Fibroblast of lung (primary cell): ENCODE measurements at places on chromosomes 7 and 10. TPM values are rescaled to one million over a fixed set of nuclear protein-coding genes. Genes with fewer than 3 reads are reported as not detected.

Gene MYL10
- total RNA-seq: not detected in 2 replicates

Gene SCIN
- 0.17 TPM in 1 of 2 replicates, not detected in the other for total RNA-seq

Gene TMEM178B
- total RNA-seq: under 0.01 TPM in 2 replicates

Gene P4HA1
- total RNA-seq: 147 and 179 TPM in 2 replicates

Gene THNSL1
- 4.3 and 5.6 TPM in 2 replicates for total RNA-seq

Gene HSPA12A
- 9.5 and 15.7 TPM in 2 replicates for total RNA-seq

Gene ZP3
- 2.6 TPM in 2 replicates for total RNA-seq

Gene CCDC3
- 0.26 and 0.33 TPM in 2 replicates for total RNA-seq

Gene GBX1
- not detected in 2 replicates for total RNA-seq

Gene FAM131B
- 3.8 and 4.4 TPM in 2 replicates for total RNA-seq

Gene FAM180A
- 24.4 and 38.5 TPM in 2 replicates for total RNA-seq

Gene NME8
- total RNA-seq: not detected in 2 replicates

Gene GNAT3
- total RNA-seq: not detected in 2 replicates

Gene ZNF853
- total RNA-seq: 0.66 and 4.4 TPM in 2 replicates

Gene CAV2
- total RNA-seq: 60.1 and 119 TPM in 2 replicates

Gene CFTR
- under 0.01 and 0.26 TPM in 2 replicates for total RNA-seq

Gene MKI67
- 0.26 and 4.3 TPM in 2 replicates for total RNA-seq

Gene CYP3A4
- total RNA-seq: 0.17 TPM in 1 of 2 replicates, not detected in the other

Gene GPR141
- total RNA-seq: under 0.01 TPM in 1 of 2 replicates, not detected in the other

Gene AKR1C3
- total RNA-seq: 44.3 and 63.7 TPM in 2 replicates

Gene ZNF467
- total RNA-seq: 1.0 and 1.3 TPM in 2 replicates

Gene ASB4
- not detected in 2 replicates for total RNA-seq

Gene POM121L12
- not detected in 2 replicates for total RNA-seq

Gene GTPBP4
- total RNA-seq: 26.5 and 28.7 TPM in 2 replicates

Gene CPA1
- under 0.01 TPM in 1 of 2 replicates, not detected in the other for total RNA-seq

Gene ITIH5
- 12.4 and 49.3 TPM in 2 replicates for total RNA-seq

Gene LRRC17
- total RNA-seq: 12.6 and 30.8 TPM in 2 replicates

Gene CALML5
- not detected in 2 replicates for total RNA-seq

Gene NKX2-3
- total RNA-seq: not detected in 2 replicates

Gene MOSPD3
- 3.9 and 5.9 TPM in 2 replicates for total RNA-seq

Gene WDR11
- total RNA-seq: 73.7 and 89.5 TPM in 2 replicates

Gene CRYGN
- 0.26 and 0.50 TPM in 2 replicates for total RNA-seq

Gene C10orf53
- not detected in 2 replicates for total RNA-seq

Gene ZNF107
- total RNA-seq: 1.0 and 1.7 TPM in 2 replicates

Gene CLEC5A
- total RNA-seq: not detected in 2 replicates

Gene C10orf67
- total RNA-seq: under 0.01 TPM in 2 replicates

Gene OGDHL
- under 0.01 TPM in 2 replicates for total RNA-seq

Gene HTRA1
- total RNA-seq: 109 and 198 TPM in 2 replicates

Gene RINT1
- 14.1 and 16.3 TPM in 2 replicates for total RNA-seq

Gene FXYD4
- not detected in 2 replicates for total RNA-seq
